ENCODE measurements at places on chromosomes 4 and X.

- no peak for DNase-seq
These were observed 12.5 kb downstream of the MORC4 start for GRCh38 chrX:106987488-106987887.

DNA sequence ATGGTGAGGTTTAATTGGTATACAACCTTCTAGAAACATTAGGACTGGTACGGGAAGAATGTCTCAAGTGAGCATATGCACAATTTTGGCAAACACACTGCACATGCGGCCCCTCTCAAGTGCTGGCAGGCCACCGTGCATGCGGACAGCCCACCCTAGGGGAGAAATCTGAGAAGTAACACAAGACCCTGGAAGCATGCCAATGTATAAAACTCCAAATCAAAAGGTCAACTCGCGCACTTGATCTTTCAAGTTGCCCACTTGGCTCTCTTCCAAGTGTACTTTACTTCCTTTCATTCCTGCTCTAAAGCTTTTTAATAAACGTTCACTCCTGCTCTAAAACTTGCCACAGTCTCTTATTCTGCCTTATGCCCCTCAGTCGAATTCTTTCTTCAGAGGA, 488.3 kb downstream of the CFAP47 start:
- no peak for DNase-seq

DNA sequence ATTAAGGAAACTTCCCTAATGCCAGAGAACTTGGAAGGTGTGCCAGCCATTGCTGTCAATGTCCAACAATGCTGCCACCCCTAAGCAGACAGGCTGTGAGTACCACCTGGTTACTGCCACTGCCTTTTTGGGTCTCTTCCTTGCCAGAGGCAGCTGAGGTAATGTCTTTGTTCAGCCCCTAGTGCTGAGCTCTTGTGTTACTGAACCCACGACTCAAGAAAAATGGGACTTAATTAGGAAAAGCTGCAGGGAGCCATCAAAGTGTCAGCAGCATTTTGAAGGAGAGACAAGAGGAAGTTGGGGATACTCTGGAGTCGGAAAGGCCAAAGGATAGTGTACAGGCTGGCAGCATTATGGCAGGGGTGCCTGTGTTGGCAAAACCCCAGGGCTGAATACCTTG, 283.7 kb downstream of the AFF2 start:
- DNase-seq = no peak

GRCh38 chr4:163693776-163694175, 199.3 kb downstream of the TMA16 start:
- DNase-seq = no peak

GRCh38 chrX:27008486-27008885, 454.7 kb downstream of the PPP4R3C start:
- DNase-seq = peak; percentile 20

GRCh38 chr4:121464854-121465253, 84.0 kb upstream of the QRFPR start:
- DNase-seq = no peak

GRCh38 chrX:41802958-41803357, 79.0 kb downstream of the GPR82 start:
- DNase-seq = no peak

DNA sequence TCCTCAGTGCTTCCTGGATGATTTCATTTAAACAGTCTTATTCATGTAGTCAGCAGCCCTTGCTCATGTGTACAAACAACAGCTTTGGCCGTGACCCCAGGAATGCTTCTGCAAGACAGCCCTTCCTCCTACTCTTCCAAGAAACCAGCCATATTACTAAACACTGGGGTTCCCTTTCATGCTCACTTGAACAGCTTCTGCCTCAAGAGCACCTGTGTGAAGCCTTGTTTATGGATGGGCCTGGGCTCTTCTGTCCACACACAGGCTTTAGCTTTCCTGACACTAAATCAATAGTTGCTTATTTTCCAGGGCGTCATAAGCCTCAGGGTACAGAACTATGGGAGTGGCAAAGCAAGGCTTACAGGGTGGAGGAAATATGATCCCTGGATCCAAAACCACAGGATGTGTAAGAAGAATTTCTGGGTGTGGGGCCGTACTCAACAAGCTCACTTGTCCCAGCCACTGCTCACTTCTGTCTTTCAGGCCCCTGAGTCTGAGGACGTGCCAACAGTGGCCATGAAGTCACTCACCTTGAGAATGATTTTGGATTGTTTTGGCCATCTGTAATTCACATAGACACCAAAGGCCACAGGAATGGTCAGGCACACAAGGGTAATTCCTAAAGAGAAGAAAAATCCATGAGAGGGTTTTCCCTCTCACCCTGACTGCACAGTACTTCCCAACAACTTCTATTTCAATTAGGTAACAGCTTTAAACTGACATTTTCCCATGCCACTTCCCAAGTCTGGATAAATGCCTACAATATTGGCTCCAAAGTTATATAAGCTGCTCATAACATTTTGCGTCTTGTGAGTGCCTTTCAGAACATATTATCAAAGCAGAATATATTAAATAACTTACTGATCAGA, 17.7 kb downstream of the SLC10A6 start:
- DNase-seq = peak; percentile 46

- no peak for DNase-seq
These were observed 586 bp downstream of the BCAP31 start for GRCh38 chrX:153723351-153724251.

DNA sequence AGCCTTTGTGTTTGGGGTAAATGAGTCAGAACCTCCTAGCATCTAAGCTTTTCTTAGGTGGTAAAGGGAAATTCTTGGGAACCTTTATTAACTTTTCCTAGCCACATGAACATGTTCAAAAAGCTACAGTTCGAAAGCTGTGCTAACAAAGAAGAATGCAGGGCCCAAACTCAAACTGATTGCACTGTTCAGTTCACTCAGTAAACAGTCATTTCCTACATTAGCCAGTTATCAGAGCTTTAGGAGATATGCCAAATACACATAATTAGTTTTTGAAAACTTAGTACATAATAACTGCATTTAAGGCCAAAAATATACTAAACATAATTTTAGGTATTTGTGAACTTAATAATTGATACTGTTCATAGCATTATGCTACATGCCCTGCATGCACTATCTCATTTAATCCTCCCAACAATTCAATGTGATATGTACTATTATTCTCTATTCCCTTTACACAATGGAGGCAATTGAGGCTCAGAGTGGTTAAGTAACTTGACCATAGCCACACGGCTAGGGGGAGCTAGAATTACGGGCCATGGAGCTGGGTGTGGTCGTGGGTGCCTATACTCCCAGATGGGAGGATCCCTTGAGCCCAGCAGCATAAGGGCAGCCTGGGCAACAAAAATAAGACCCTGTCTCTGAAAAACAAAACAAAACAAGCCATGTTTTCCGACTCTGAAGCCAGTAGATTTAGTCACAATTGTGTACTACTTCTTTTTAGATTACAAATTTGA, 43.9 kb upstream of the PDGFRA start:
- no peak for DNase-seq

- no peak for DNase-seq
These were observed 230.9 kb upstream of the FAT1 start for GRCh38 chr4:186954509-186954908.

GRCh38 chr4:68175562-68176155, 46.0 kb upstream of the TMPRSS11F start:
- peak; percentile 53 for DNase-seq

- no peak for DNase-seq
These were observed 4.7 kb downstream of the GLRB start for GRCh38 chr4:157080605-157081004.

DNA sequence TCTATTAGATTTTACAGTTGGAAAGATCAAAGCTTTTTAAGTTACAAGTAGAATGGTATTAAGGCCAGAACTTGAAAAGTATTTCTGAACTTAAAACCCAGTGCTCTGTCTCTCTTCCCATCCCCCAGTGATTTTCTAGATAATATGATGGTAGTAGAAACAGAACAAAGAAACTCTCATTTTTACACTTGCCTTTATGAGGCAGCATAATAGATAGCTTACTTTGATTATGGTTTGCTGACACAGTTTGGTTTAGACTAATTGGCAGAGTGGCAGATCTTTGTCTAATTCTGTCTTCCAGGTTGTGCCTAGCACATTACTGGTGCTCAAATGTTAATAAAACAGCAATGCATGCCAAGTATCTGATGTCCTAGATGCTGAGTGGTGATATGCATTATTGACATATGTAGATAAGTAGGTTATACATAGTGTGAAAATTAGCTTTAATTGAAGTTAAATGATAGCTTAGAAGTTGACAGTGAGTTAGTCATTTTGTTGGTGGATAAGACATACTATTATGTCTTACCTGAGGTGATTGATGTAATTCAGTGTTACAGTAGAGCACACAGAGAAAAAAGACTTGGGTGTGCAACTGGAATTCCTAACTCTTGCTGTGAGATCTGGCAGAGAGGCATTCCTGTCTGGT, 4.3 kb upstream of the RAPGEF2 start:
- no peak for DNase-seq

DNA sequence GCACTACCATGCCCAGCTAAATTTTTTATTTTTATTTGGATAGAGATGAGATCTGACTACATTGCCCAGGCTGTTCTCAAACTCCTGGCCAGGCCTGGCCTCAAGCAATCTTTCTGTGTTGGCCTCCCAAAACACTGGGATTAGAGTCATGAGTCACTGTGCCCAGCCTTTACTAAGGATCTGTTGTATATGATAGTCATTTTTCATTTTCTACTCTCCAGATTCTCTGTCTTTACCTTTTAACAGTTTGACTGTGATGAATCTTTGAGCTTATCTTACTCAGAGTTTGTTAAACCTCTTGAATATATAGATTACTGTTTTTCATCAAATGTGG, 161.8 kb downstream of the FNIP2 start:
- no peak for DNase-seq

DNA sequence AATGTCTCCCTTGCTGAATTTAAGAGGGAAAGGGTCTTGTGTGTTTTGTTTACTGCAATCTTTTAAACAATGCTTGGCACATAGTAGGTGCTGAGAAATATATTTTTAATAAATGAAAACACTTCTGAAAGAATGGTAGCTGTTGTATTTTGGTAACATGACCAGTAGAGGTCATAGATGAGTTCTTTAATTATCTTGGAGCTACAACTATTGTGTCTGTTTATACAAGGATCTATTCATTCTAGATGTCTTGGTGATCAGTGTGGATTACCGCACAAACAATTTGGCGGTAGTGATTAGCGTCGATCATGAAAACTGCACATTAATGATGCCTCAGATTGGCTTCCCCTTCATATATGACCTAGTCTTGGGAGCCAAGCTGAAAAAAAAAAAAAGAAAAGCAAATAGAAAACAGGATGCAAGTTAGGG, 21.4 kb upstream of the SCRG1 start:
- no peak for DNase-seq

DNA sequence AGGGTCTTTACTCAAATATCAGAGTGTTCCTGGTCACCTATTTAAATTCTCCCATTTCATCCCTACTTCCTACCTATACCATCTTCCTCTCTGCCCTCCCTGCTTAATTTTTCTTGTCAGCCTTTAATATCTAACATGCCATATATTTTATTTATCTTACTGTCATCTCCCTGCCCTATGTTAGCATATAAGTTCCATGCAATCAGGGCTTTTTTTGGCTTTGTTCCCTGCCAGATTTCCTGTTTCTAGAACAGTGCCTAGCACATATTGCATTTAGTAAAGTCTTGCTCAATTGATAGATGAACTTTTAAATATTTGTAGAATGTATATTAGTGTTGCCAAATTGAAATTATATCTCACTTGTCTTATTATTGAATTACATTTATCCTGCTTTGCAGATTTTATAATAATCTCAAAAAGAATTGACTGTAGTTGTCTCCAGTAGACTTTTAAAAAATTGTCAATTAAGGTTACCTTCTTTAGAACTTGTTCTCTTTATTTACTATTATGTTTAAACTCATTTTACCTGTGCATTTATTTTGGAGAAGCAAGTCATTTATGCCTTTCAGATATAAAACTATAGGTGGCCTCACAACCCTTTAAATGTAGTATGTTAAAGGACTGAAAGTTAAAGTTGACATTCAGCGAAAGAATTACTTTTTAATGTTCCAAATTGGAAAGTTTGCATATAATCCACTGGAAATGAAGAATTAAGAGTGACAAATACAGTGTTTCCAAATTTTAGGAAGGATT, 108.2 kb upstream of the BMPR1B start:
- DNase-seq = no peak

GRCh38 chrX:129347291-129347690, 176.0 kb downstream of the SMARCA1 start:
- DNase-seq = no peak

GRCh38 chrX:152988536-152989291, 5.2 kb downstream of the PNMA5 start:
- no peak for DNase-seq

DNA sequence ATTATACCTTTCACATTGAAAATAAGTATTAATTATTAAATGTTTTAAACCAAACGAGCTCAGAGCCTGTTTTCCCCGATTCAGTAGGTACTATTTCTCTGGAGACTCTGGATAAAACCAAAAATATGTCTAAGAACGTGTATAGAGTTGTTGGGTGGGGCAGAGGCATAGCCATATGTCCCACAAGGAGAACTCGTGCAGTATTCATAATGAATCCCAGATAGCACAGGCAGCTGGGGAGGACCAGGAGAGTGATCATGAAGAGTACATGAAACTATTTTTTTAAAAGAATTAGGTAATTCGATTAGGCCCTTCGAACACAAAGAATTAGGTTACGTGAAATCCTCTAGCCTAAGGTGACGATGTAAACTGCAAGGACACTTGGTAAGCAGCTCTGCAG, 76.1 kb downstream of the CLDN22 start:
- DNase-seq = no peak

DNA sequence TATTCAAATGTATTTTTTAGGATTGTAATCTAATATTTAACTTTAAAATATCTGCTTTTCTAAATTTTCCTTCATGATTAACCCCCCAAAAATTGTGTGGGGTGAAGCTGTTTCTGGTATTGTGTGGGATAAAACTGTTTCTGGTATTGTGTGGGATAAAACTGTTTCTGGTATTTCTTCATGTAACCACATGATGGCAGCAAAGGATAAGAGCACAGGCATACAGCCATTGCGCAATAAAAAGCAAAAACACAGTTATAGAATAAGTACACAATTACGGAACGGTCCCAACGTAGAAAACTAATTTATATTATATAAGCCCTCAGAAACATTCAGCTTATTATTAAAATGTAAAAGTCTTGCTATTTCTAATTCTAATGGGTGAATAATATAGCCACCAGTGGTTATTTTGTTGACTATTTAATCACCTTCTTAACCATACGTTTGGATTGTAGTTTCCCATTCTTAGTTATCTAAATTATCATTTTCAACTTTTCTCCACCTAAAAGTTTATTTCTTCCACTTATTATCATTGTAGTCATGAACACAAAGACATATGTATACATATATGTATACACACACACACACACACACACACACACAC, 333.9 kb upstream of the FSTL5 start:
- DNase-seq = no peak

- DNase-seq = no peak
These were observed 168.2 kb upstream of the PPARGC1A start for GRCh38 chr4:24057915-24058559.

GRCh38 chr4:139763672-139764071, 98.1 kb downstream of the MGST2 start:
- DNase-seq = no peak

GRCh38 chrX:24215272-24215671, 65.7 kb downstream of the ZFX start:
- no peak for DNase-seq

- DNase-seq = no peak
These were observed 37.6 kb upstream of the SHISA3 start for GRCh38 chr4:42359711-42360110.

GRCh38 chrX:112874175-112874574, 33.5 kb upstream of the AMOT start:
- DNase-seq = no peak

All from NCI-H187 (cell line).